ENCODE measurements at places on chromosomes 4 and X. TPM values are rescaled to one million over a fixed set of nuclear protein-coding genes. Genes with fewer than 3 reads are reported as not detected.

Gene BTC
- total RNA-seq: 0.16 TPM

Gene TLR2
- total RNA-seq: 4.4 TPM

Gene AREG
- 1.4 TPM for total RNA-seq

Gene AFM
- total RNA-seq: not detected

Gene PCDH10
- 0.03 TPM for total RNA-seq

Gene F8A3
- total RNA-seq: not detected

DNA sequence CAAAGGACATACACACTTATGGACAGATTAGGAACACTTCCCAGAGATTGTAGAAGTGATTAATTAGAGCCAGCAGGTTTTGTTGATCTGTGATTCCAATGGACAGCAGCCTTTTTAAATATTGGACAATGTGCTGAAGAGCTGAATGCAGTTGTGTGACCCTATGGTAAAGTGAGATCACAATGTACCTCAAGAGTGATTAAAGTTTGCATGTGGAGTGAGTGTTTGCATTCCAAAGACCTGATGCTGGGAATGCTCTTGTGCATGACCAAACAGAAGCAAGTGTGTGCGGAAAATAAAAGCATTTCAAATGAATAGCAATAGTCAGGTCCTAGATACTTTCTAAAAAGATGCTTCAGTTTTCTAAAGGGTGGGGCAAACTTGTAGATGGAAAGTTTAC lies 154.1 kb downstream of the BANK1 start:
- DNase-seq: no peak

DNA sequence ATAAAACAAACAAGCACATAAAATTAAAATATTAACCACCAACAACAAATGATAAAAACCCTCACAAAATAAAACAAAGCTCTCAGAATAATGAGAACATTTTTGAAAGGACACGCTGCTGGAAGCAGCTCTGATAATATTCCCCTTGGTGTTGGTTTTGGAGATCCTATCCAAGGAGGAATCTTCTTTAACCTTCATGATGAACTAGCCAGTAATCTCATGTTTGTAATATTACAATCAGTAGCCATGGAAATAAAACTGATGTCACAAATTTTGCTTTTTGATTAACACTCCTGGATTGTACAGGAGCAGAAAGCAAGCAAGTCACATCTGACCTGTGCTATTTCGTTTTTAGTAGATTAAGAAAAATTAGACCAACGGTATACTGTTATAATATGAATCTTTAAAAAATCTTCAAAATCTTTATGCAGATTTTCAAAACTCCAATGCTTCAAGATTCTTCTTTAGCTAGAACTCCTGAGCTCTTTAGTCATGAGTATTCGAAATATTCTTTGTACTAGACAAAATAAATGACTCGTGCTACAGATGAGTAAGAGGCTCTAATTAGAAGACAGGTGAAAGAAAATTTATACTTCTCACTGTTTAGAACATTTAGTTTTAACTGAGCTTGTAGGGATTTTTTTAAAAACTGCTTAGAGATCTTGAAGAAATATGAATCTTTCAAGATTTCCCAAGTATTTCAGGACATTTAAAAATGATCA lies 154.1 kb downstream of the RASL11B start:
- DNase-seq: no peak

GRCh38 chrX:9538544-9539045 lies 73.7 kb downstream of the TBL1X start:
- DNase-seq: no peak

- DNase-seq: peak; percentile 79
Observed at GRCh38 chr4:186144946-186145569, 40.6 kb downstream of the FAM149A start.

DNA sequence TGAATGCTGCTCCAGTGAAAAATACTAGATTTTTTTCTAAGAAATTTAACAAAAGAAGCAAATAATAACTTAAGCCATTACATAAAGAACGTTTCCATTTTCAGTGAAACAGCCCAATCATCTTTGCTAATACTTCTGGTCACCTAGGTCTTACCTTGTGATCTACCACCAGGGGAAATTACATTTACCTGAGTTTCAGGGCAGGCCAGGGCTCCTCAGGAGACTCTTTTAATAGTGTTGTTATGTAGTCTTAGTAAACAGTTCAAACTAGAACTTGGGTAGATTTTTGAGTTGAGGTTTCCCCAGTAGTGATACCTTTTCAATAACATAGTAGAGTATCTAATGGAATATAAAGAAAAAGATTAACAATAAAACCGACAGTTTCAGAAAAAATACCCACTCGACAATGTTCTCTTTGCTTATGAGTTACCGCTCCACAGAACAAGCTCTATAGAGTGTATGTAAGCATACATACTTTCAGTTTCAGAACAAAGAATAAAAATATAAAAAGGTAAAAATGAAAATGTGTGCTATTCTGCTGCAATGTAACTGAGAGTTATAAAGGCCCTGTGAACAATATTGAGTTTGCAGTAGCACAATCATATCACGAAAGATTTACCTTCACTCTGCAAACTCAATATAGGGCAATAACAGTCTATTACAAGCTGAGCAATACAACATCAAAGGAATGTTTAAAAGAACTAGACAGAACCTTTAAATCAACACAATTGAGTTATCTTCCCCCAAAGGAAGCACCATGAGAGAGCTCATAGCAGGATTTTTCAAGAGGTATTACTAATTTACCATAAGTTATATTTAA lies 165.8 kb downstream of the ATOH1 start:
- no peak for DNase-seq

GRCh38 chrX:129581904-129582303 lies 41.8 kb downstream of the OCRL start:
- DNase-seq: no peak

DNA sequence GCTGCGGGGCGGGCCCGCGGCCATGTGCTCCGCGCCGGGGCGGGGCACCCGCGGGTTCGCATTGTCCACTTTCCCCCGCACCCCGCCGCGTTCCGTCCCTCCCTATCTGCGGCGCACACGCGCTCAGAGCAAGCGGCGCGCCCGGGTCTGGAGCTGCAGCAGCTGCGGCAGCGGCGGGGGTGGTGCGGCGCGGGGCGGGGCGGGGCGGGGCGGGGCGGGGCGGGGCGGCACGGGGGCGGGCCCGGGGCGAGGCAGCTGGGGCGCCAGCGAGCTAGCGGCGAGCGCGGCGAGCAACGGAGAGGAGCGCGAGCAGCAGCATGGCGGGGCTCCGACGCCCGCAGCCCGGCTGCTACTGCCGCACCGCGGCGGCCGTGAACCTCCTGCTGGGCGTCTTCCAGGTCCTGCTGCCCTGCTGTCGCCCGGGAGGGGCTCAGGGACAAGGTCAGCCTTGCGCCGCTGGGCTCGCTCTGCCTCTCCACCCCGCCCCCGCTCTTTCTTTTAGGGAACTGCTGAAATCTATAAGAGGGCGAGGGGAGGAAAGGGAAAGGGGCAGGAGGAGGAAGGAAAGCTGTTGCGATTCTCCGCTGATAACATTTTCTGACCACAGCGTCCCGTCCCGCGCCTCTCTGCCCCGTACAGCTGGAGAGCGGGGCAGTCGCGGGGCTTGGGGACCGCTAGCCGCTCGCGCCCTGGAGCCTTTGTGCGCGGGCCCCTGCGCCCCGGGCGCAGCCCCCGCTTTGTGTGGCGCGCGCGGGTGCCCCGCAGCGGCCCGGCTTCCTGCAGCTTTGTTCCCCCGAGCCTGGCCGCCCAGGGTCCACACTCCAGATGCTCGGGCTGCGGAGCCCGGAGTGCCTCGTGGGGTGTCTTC lies at the start of gene TMEM131L:
Gene TMEM131L, plus strand, starts transcription at position 280 of the 868 bp plus-strand sequence. Its CDS starts 38 bp downstream, at position 318.
- DNase-seq: peak; percentile 90

GRCh38 chr4:143512978-143513313 lies 556 bp upstream of the SMARCA5 start:
- DNase-seq: no peak

- DNase-seq: no peak
Observed at GRCh38 chr4:1900624-1901023, 29.4 kb downstream of the NSD2 start.

DNA sequence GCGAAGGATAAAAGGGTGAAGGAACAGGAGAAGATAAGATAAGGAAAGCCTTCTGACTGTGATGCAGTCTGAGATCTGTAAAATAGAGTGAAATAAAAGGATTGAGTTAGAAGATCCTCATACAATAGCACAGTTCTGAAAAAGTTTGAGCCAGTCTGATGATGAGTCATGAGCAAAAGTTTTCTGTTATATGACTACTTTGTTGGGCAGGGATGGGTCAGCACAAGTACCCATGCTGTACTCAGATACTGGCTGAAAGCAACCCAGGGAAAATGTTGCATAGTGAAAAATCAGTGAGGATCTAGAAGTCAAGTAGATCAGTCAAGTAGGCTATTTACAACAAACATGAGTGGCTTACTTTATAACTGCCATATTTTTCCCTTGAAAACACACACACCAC lies 253.5 kb downstream of the PCDH10 start:
- DNase-seq: no peak

DNA sequence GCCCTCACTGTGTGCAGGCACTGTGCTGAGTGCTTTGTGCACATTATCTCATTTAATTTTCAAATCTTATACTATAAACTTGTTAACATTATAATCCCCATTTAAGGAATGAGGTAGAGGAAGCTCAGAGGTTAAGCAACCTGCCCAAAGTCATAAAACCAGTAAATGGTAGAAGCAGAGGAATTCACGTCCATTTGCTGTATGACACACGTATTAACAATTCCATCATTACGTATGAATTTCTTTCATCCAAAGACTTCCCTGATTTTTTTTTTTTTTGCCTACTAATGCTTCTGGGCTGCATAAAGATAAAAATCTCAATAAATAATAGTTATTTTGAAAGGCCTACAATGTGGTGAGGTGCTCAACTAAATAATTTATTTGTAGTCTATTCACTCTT lies 64.5 kb upstream of the H2AZ1 start:
- no peak for DNase-seq
